ENCODE measurements at places on chromosomes 16 and 17.

GRCh38 chr16:64089697-64090096 is 1032.2 kb downstream of the CDH11 start:
- peak; percentile 25 for DNase-seq

DNA sequence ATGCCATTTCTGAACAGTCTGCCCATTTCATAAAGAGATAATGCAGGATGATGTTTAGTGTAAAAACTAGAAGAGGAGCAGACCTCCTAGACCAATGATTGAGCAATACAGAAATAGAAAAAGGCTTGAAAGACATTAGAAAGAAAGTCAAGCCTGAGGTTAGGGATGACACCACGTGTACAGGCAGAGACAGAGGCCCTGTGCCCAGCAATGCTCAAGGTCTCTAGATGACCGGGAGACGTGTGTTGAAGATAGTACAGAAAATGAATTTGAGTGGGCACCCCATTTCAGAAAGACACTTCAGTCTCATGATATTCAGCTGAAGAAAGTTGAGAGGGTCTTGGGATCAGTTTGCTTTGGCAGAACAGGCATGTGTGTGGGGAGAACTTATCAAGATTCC is 5.4 kb downstream of the GID4 start:
- no peak for DNase-seq

GRCh38 chr17:77907497-77908461 is 50.7 kb upstream of the TNRC6C start:
- no peak for DNase-seq

DNA sequence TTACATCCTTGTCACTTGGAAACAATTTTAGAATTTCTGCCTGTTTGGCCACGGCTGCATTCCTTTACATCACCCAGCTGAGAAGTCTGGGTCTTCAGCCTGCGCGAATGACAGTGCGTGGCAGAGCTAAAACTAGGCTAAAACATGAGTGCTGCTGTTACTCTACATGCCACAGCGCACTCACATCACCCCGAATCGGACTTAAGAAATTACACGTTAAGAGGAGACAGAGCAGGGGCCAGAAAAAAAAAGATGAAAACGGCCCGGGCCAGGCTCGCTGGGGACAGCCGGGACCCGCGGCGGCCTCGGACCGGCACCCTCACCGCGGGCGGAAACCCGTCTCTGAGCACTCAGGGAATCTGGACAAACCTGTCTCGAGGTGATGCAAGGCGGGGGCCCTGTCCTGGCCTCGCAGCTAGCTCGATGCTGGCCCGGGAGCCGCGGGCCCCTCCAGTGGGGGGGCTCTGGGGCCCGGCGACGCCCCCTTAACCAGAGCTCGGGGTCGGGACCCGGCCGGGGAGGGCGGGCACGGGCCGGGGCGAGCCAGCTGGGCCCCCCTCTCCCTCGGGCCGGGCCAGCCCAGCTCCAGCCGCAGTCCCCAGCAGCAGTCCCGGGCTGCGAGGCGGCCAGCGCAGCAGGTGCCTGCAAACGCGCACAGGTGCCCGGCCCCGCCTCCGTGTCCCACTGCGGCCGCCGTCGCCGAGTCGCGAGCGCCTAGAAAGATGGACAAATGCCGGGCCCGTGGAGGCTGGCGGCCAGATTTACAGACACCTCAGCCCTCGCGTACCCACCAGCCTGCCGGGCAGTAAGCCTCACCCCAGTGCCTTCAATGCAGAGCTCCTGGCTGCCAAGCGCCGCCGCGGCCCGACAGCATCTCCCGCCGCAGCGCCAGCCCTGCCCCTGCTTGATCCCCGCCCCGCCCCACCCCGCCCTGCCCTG is at the start of gene AKTIP:
AKTIP (minus strand) TSS at position 879 of the 939 bp plus-strand sequence. CDS start 2,950 bp downstream, outside the sequence.
- DNase-seq, result peak; percentile 61

DNA sequence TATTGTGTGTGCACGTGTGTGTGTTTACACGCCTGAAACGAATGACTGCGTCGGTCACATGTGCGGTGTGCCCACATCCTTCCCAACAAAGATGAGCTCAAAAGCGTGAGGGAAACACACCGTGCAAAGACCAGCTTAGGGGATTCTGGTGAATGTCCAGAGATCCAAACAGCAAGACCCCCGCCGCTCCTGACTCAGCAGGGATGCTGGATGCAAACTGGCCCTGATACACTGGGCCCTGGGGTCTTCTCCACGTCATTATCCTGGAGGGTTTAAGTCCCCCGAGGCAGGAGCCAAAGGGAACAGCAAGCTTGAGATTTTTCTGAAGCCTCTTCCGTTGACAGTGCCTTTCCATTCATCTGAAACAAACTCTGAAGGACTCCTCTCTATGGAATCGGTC is 59.2 kb downstream of the TBC1D16 start:
- DNase-seq, result no peak

- no peak for DNase-seq
Measured at GRCh38 chr16:73448970-73449369, 401.0 kb upstream of the ZFHX3 start.

DNA sequence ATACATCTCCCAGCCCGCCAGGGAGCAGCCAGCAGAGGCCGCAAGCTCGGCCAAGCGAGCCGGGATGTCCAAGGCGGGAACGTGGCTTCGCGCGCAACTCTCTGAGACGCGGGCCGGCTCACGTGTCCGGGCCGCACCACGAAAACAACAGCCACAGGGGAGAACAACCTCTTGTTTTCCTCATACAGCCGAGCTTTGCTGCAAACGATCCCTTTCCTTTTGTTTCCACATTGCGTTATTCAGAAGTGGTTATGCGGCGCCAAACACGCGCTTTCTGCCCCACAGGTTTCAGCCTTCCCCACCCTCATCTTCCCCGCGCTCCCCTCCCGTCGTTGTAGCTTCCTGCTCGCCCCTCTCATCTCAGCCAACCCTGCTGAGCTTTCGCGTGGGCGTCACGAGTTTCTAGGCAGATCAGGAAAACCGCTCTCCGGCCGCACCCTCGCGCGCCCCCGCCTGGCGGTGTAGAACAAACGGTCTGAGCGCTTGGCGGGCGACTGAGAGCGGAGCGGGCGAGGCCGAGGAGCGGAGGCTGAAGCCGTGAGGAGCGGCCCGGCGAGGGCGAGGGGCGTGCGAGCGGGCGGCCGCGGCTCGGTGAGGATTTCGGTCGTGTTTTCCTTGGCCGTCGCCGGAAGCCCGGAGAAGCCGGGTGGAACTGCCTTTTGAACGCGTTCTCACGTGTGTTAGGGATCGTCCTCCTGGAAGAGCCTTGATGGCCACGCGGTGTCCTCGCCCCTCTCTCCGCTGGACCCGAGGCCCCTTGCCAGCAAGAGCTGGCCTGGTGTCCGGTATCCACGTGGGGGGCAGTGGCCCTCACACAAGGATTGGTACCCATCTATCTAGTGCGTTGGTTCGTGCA is 6.6 kb upstream of the SMARCD2 start:
- peak; percentile 89 for DNase-seq

DNA sequence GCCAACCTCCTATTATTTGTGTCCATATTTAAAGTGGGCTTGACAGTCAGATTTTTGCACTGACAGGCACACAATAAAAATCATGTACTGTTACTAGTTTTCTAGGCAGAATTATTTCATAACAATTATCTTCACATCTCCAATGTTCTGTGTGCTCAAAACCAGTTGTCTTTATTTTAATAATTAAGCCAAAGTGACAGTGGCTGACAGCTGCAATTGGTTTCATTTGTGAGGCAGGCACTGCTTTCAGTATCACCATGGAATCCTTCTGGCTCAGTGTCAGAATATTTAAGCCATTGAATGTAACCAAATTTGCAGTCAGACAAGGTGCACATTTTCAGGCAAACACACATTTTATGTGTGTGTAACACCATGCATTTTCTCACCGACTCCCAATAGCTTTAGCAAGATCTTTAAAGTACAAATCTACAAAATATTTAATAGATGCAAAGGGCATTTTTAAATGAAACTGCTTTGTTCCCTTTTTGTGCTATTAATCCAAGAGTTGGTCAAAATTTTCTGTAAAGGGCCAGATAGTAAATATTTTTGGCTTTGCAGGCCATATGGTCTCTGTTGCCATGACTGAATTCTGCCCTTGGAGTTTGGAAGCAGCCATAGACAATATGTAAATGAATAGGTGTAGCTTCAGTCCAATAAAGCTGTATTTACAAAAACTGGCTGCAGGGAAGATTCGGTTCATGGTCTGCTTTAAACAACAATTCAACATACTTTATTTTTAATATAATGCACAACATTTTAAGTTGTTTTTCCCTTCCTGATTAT is 486.0 kb downstream of the KCNJ2 start:
- no peak for DNase-seq

- DNase-seq, result no peak
Measured at GRCh38 chr16:57562066-57562465, 19.6 kb downstream of the ADGRG5 start.

DNA sequence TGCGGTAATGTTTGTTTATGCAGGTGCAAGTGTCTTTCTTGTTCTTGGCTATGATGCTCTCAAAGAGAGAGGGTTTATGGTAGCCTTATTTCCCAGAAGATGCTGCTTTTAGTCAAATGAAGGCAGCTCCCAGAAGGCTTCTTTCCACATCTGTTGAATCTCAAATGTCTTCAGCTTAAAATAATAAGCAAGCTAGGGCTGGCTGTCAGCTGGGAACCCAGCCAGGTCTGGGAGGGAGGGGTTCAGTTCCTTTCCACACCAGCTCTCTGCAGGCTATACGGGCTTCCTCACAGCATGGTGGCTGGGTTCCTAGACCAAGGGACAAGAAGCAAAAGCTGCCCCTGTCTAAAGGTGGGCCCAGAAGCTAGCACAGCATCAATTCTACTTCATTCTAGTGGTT is 47.4 kb upstream of the ATF7IP2 start:
- no peak for DNase-seq

DNA sequence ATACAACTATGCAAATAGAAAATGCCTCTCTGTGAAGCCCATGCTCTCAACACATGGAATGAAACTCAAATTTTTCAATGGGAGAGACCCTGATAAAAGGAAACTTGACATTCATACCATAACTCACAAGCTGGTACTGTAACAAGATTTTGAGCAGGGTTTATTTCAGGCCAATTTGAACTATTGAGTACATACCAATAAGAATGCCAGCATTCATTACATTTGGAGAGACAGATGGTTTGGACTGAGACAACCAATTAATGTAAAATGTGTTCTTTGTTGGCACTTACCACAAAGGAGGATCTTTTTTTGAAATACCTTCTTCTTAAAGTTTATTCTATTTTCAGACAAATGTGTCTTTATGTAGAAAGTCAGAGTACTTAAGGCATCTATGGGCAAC is 1357.0 kb upstream of the GOT2 start:
- no peak for DNase-seq

- DNase-seq, result peak; percentile 80
Measured at GRCh38 chr17:68248199-68248825, 469 bp downstream of the AMZ2 start.

- DNase-seq, result peak; percentile 25
Measured at GRCh38 chr17:28953444-28954118, 2.3 kb upstream of the PHF12 start.

DNA sequence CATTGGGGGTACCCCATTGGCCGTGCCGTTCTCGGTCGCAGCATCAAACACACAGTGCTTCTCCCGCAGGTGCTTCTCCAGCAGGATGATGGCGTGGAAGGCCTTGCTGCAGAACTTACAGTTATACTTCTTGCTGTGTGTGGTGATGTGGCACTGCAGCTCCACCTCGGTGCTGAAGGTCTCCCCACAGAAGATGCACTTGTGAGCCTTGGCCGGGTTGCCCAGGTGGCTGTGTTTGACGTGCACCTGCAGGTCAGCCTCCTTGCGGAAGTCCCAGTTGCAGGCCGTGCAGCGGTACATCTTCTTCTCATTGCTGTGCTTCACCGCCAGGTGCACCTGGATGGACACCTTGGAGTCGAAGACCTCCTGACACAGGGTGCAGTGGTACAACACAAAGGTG is 219.3 kb downstream of the ZNF423 start:
- DNase-seq, result no peak

GRCh38 chr17:65009848-65010247 is 46.7 kb downstream of the GNA13 start:
- no peak for DNase-seq

DNA sequence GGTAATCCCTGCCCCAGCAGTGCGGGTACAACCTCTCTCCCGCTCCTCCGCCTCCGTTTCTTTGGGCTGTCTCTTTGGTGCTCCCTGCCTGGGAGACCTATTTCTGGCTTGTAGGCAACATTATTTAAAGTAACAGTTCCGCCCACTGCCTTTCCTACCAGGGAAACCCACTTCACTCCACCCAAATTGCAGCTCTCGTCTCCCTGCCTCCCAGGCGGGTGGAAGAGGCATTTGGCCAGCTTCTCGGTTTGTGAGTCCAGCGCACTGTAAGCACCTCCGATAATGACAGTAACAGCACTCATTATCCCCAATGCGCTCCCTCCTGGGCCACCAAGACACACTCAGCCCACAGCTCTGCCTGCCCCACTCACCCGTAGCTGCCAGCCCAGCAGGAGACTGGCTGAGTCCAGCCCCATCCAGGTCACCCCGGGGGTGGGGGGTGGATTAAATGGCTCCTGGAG is 165.1 kb upstream of the CDC42EP4 start:
- no peak for DNase-seq

GRCh38 chr17:78346605-78347250 is 13.1 kb downstream of the SOCS3 start:
- no peak for DNase-seq

GRCh38 chr17:27540318-27541101 is 84.3 kb downstream of the KSR1 start:
- peak; percentile 99 for DNase-seq

DNA sequence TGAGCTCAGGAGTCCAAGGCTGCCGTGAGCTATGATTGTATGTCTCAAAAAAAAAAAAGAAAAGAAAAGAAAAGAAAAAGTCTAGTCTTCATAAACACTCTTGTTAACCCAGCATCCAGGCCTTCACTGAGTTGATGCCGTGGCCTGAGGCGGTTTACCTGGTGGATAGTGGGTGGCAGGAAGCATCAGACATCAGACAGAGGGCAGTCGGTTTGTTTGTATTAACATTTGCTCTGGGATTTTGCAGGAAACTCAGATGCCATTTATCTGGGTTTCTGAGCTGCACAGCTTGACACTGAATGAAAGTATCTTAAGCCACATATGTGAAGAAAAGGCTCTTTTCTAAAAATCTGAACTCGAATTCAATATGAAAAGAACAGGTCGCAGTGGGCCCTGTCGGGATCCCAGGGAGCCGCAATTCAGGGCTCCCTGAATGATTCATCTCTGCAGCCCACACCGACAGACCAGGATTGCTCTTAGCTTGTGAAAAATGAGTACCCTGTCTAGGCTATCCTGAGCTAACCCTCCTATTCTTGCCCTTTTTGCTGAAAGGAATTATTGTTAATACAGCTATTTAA is 1.1 kb upstream of the DBNDD1 start:
- DNase-seq, result no peak

Measured in AG10803 (cell line).